ENCODE measurements at places on chromosomes 7 and 10.

GRCh38 chr7:6106140-6106904 is 75.1 kb downstream of the ANKRD61 start:
- peak; percentile 37 for DNase-seq

DNA sequence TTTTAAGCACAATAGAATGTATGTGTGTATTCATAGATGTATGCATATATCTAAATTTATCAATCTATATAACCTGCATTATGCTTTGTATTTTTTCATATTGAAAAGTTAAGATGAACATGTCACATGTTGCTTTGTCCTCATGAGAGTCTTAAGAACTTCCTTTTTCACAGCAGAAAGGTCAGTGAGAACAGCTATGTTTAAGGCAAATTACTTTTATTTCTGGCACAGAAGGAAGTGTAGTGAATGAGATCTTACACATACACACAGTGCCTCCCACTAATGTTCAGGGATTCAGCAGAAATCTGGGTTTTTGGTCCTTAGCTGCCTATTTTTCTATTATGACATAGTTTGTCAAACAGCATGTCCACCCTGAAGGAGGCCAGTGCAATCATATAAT is 134.8 kb downstream of the TMEM26 start:
- no peak for DNase-seq

- no peak for DNase-seq
These were observed 2.3 kb upstream of the GRID2IP start for GRCh38 chr7:6553448-6554044.

GRCh38 chr7:34567906-34568305 is 90.1 kb upstream of the NPSR1 start:
- DNase-seq, result no peak

GRCh38 chr7:116836911-116837310 is 25.5 kb upstream of the CAPZA2 start:
- no peak for DNase-seq

- peak; percentile 34 for DNase-seq
These were observed 2.7 kb downstream of the STK17A start for GRCh38 chr7:43585562-43585961.

DNA sequence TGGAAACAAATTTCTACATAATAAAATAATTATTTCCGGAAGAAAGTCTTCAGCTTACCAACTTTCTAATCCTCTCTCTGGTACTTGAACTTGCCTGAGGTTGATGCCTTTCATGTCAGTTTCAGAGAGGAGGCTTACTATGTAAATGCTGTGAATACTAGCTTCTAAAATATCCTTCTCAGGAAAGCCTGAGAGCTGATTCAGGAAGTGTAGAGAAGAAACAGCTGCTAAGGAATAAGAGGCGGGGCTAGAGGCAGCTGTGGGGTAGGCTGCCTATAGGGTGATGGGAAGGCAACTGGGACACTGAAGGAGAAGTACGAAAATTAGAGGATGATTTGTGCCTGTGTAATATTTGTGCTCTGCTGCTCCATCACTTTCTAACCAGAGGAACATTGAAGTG is 69.3 kb downstream of the AVL9 start:
- DNase-seq, result no peak

GRCh38 chr10:103709341-103709920 is 145.9 kb downstream of the SH3PXD2A start:
- DNase-seq, result no peak

DNA sequence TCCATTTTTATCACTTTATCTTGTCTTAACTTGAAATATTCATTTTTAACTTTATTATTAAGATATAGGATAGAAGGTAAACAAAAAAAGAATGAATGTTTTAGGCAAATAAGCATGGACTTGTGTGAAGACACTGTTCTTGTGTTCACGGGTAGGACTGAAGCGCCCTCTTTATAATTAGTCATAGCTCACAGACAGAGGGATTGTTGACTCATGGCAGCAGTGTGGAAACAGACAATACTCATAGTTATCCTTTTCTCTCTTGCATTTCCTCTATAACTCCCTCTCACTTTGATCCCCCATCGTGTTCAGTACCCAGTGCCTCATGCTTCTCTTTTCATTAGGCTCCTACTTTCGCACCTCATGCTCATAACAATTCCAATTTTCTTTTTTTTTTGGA is 731.8 kb downstream of the PHTF2 start:
- no peak for DNase-seq

- peak; percentile 51 for DNase-seq
These were observed 161.2 kb downstream of the TAX1BP1 start for GRCh38 chr7:27901028-27901760.

DNA sequence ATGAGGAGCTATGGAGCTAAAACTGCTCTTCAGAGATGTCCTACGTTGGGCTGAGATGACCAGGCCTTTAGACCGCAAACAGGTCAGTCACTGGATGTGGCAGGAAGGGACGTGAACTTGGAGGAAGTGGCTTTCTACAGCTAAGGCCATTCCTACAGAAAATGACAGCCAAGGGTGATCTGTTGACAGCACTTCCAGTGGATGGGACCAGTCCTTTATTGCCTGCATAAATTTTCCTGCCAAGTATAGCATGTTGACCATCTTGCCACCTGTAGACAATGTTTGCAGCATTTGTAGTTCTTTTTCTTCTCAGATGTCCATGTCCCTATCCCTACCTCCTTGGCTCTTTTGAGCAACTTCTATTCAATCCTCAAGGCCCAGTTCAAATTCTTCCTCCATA is 3.4 kb downstream of the LIPM start:
- no peak for DNase-seq

- DNase-seq, result no peak
These were observed 190.1 kb downstream of the SDHAF3 start for GRCh38 chr7:97307521-97308108.

DNA sequence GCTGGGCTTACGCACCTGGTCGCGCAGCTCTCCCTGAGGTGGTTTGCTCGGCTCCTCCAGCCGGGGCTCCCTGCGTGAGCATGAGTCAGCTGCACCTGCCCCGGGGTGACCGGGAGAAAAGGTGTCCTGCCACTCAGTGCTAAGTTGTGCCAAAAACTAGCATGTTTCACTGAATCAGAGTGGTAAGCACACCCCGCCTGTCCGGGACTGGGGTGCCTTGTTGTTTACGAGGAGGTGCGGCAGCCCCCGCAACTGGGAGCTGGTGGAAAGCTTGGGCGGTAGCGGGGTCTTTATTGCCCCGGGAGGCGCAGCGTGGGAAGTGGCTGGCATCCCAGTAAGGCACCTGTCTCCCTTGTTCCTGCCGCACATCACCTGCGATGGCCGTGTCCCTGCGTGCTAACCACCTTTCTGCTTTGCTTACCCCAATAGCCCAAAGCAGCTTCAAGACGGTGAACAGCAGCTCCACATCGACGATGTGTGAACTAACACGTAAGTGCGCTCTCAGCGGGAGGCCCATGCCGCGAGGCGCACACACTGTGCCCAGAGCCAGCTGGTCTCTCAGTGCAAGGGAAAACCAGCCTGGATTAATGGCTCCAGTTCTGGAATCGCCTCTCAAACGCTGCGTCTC is 506.6 kb upstream of the FOXK1 start:
- DNase-seq, result no peak

GRCh38 chr10:75016325-75016724 is 95.1 kb upstream of the SAMD8 start:
- DNase-seq, result no peak

GRCh38 chr7:14073988-14074387 is 84.5 kb upstream of the ETV1 start:
- no peak for DNase-seq

- DNase-seq, result no peak
These were observed 213.9 kb upstream of the SHH start for GRCh38 chr7:156026076-156026600.

GRCh38 chr10:133420579-133420978 is 3.8 kb downstream of the SPRN start:
- no peak for DNase-seq

- no peak for DNase-seq
These were observed 76.7 kb downstream of the ANK3 start for GRCh38 chr10:60312818-60313588.

- DNase-seq, result no peak
These were observed 628 bp downstream of the MRPS33 start for GRCh38 chr7:141014125-141014523.

DNA sequence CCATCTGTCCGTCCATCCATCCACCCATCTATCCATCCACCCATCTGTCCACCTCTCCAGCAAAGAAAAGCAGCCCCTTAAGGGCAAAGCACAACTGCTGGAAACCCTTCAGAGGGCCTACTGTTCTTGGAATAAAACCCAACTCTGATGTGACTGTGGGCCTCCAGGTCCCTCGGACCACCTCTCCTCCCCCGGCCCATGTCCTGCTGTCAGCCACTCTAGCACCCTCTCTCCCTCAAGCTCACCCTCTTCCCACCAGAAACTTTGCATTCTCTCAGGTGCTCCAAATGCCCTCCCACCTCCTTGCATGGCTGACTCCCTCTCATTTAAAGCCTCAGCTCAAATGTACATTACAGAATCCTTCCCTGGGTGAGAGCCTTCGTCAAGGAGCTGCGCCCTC is 110.3 kb downstream of the ARHGAP22 start:
- DNase-seq, result no peak

DNA sequence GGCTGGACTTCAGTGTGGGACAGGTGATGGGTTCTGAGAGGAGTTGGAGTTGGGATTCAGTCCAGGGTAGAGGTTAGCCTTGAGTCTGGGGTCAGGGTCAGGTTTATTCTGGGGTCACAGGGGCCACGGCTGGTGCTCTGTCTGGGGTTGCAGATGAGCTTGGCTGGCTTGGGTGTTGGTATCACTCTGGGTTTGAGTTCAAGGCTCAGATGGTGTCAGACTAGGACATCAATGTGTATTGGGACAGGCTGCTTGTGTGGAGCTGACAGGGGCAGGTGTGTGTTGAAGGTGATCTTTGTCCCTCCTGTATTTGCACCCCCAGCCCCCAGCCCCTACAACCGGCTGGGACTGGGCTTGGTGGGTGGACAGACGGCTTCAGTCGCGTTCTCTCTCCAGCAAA is 26.8 kb downstream of the TMEM270 start:
- no peak for DNase-seq

GRCh38 chr7:38086857-38087256 is 91.2 kb upstream of the STARD3NL start:
- no peak for DNase-seq

GRCh38 chr10:15144788-15145187 is 23.7 kb downstream of the NMT2 start:
- no peak for DNase-seq

DNA sequence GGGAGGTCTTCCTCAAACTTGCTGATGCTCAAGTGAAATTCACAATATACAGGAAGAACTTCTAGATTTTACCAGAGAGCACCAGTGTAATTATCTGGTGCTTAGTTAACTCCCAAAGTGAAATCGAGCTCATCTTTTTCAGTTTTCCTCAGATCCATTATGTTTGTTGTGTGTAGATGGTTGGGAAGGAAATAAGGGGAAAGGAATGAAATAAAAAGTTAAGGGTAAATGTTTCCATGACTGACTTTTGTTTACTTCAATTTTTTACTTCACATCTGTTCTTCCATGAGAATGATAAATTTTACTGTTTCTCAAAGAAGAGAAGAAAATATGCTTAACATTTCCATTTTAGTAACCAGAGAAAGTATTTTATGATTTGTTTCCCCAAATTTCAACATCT is 21.3 kb downstream of the FAM107B start:
- DNase-seq, result no peak

DNA sequence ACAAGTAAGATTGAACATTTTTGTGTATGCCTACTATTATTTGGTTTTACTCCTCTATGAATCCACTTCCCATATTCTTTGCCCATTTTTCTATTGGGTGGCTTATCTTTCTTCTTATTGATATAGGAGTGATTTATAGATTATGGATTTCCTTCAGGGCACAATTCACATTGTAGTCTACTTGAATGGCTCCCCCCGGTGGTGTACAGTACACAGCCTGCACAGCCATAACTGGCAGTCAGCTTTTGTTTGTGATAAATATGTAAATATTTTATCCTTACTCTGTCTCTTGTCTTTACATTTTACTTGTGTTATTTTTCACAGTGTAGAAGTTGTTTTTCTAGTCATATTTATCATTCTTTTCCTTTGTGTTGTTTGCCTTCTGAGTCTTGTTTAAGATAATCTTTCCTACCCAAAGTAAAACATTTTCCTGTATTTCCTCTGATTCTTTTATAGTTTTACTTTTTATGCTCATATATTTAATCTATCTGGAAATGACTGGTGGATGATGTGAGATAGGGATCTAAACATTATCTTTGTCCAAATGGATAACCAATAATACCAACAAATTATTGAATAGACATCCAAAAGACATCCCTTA is 23.9 kb upstream of the CALD1 start:
- DNase-seq, result peak; percentile 19

Data from CD4-positive, alpha-beta T cell treated with Interleukin-15 for 4 hours (primary cell).